ENCODE measurements at places on chromosomes 2 and 18.

DNA sequence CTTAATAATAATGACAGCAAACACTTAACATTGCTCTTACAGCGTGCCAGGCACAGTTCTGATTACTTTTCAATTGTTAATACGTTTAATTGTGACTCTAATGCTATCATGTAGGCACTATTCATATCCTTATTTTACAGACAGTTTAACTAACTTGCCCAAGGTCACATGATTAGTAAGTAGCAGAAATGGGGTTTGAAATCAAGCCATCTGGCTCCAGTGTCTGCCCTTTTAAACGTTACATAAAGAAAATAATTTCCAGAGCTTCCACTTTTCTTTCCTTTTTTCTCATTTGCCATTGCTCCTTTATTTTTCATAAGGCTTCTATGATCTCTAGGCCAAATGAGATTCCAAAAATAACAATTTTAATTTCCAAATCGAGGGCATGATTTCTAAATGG is 50.6 kb upstream of the IKZF2 start:
- no peak for DNase-seq

DNA sequence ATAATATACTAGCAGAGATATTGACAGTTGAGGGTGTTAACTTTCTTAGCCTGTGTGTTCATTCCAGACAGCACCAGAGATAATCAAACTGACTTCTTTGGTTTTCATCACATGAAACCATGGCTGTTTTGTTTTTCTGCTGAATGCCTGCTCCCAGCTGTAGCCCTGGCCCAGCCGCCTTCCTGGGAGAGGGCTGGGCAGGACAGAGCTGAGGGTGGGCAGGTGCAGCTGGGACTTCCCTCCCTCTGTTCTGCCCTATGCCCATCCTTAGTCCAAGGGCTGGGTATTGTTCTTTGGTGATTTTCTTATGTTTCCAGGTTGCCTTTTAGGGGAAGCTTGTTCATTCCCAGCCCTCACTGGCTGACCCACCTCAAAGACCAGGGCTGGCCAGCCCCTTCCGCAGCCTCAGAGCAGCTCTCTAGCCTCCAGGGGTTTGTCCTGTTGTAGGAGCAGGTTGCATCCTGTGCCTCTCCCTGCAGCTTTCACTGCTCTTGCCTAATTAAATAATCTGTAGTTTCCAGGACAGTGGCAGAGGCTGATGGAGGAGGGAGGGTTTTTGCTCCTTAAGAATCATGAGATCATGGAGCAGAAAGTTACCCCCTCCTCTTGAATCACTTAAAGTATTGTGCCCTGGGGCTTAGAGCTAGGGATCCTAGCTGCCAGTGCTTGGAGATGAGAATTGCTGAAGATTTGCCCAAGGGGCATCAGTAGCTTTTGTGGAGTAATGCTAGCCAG is 61.4 kb downstream of the MTCL1 start:
- no peak for DNase-seq

DNA sequence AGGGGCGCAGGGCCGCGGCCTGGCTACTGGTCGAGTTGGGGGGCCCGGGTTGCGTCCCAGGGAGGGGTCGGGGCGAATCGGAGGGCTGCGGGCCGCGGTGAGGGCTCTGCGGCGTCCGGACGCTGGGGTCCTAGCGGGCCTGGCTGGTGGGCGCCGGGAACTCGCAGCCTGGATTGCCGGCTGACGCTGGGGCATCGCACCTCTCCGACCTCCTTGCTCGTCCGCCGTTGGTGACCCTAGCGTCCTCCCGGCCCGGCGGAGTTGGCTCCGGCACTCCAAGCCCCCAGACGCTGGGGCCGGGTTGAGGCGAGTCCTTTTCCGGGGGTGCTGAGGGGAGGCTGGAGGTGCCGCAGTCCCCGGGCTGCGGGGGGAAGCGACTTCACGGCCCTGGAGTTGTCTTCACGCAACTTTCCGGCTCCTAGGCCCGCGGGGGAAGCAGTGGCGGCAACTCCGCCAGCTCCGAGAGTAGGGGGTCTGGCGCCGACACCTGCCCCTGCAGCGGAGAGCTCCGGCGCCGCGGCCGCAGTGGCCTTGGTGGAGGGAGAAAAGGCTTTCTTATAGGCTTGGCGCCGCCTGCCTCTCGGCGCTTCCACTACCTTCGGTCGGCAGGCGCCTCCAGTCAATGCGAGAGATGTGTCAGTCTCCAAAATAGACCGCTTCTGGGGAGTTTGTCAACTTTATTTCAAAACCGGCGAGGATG is 70.3 kb downstream of the HAUS1 start:
- DNase-seq = peak; percentile 31

DNA sequence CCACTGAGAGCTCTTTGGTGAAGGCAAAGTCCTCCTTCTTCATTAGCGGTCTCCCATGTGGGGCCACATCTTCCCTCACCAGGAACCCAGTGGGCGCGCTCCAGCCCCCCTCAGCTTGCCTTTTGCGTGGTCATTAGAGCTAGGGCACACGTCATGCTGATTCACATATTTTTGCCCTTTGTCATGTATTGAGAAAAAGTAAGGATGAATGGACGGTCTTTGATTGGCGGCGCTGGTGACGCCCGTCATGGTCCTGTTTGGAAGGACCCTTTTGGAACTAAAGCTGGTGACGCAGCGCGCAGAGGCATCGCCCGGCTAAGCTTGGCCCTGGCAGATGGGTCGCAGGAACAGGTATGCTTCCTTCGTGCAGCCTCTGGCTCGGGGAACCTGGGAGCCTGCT is 3.1 kb downstream of the SLC14A1 start:
- DNase-seq = no peak

GRCh38 chr2:235271936-235272335 is 221.9 kb upstream of the AGAP1 start:
- DNase-seq = no peak

DNA sequence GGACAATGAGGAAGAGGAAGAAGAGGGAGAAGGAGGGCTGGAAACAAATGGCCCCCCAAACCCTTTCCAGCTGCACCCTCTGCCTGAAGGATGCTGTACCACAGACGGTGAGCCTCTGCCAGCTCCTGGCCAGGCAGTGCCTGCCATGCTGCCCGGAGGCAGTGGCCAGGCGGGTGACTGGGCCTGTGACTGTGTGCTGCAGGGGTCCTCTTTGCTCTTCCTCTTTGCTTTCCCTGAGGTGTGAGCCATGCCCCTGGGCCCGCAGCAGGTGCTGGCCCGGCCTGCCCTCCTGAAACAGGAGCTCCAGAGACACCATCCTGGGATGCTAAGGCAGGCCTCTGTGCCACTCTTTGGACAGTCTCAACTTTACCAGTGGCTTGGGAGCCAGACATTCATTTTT is 28.6 kb downstream of the GREB1 start:
- no peak for DNase-seq

Data from activated CD8-positive, alpha-beta memory T cell treated with anti-CD3 and anti-CD28 coated beads for 48 hours (primary cell).